ENCODE measurements at places on chromosomes 4 and X.

DNA sequence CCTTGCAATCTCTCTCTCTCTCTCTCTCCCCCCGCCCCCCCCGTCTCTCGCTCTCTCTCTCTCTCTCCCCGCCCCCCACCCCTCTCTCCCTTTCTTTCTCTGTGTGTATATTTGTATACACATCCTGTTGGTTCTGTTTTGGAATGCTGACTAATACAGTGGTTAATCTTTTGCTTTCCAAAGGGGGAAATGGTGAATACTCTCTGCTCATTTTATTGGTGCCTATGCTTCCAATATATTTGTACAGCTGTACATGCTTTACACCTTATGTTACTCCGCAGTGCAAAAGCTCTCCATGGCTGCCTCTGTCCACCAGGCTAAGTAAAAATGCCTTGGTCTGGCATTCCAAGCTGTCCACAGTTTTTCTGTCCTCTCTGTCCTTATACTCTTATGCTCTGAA is 158.8 kb downstream of the RBMX2 start:
- DNase-seq = peak; percentile 52

DNA sequence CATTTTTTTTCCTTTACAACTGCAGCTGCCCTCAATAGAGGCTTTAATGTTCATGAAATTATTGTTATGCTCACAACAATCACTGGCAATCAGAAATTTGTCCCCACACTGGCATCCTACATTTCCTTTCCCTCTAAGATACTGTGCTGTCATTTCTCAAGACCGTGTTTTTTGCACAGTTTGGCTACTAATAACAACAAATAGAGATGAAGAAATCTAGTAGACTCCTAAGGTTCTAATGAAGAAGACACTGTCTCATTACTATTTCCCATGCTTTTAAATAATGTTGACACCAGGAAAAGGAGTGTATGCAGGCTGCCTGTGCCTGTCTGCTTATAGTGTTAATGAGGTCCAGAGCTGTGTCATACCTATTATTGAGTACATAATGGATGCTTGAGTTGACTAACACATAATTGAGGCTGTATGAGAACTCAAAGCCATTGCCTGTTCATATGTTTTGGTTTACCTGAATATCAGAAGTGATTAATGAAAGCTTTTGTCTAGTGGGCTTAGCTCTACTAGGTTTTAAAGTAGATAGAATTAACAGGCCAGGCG is 1.5 kb upstream of the EIF4E start:
- DNase-seq = no peak

DNA sequence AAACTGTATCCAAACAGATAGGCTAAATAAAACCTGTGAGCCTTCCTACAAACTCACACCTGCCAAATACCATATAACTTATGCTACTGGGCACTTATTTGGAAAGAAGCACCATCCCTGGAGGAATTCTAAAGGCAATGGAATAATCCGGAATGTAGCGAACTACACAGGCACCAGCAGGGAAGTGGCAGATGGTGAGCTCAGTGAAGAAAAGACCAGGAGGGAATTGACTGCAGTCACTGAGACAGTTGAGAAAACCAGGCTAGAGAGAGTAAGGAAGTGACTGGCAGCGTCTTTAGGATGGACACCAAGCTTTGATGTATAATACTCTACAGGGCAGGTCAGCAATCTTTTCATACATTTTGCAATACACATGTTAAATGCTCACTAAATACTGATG is 16.3 kb downstream of the NDNF start:
- DNase-seq = no peak

GRCh38 chrX:115940888-115941332 is 229.6 kb upstream of the AGTR2 start:
- DNase-seq = no peak

DNA sequence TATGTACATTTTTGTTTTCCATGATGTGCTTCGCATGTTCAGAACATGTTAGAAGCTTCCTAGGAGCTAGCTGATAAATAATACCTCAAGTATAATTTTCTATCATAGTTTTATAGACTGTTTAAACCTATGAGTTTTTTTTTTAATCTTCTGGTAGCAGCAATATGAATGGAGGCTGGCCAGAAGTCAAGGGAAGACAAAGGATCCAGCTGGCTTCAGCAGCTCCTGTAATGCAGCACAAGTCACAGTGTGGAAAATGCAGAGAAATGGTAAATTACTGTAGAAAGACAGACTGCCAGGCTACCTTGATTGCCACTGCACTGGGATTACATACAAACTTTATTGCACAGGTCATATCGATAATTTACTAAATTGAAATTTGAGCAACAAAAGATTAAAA is 537.9 kb downstream of the IQCM start:
- no peak for DNase-seq

DNA sequence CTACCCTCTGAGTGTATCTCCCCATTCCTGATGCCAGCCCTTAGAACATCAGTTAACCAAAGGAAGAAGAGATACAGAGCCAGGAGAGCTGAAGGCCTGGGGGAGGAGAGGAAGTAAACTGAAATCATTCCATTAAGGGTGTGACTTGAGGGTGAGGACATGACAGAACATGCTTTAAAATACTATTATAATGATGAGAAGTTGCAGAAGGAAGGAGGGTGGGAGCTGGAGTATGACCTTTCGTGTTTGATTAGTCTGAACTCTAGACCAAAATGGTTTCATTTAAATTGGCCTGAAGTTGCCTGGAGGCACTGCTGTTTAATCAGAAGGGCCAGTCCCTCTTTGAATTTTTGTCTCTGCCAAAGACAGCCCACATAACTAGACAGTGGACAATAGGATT is 11.4 kb downstream of the INTS6L start:
- DNase-seq = no peak

GRCh38 chr4:2882341-2882740 is 38.7 kb downstream of the ADD1 start:
- no peak for DNase-seq

DNA sequence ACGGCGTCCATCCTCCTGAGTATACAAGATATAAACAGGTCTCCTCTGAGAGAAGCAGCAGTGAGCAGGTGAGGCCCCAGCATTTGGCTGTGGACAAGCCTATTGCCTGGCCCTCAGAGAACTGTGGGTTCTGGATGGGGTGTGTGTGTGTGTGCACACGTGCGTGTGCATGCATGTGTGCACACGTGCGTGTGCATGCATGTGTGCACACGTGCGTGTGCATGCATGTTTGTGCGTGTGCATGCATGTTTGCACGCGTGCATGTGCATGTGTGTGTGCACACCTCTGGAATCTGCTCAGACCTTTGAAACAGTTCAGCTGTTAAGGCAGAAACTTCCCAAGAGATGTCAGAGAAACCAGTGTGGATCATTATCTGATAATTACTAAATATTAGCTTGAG is 22.2 kb upstream of the FHL1 start:
- no peak for DNase-seq

DNA sequence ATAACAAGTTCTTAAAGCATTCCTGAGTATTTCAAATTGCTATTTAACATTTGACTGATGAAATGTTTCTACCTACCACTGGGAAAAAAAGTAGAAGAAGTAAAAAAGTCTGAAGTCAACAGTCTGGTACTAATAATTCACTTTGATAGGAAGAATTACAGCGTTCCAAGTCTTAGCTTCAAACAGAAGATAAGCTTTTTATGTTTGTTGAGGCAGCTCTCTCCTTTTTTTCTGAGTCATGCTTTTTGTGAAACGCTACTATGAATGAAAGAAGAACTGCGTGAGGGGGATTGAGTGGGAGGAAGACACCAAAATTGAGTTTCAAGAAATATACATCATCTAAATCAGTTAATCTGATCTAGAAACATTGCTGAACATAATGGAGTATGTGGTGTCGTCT is 13.0 kb upstream of the KDR start:
- no peak for DNase-seq

DNA sequence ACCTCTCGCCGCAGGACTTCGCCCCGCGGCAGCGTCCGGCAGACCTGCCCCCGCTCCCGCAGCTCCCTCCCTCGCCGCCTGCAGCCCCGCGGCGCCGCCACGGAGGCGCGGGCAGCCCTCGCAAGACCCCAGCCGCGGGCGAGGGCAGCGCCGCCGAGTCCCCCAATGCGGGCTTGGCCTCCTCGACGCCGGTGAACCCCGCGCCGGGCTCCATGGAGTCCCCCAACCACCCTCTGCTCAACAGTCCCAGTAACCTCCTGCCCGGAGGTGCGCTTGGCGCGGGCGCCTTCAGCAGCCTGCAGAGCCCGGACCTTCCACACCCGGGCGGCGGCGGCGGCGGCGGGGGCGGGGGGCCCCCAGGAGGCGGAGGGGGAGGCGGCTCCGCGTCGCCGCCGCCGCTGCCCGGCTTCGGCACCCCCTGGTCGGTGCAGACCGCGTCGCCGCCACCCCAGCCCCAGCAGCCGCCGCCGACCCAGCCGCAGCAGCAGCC is 1.2 kb downstream of the CPEB2 start:
- DNase-seq = peak; percentile 48

- DNase-seq = no peak
Measured at GRCh38 chr4:145824463-145824862, 114.2 kb downstream of the ZNF827 start.

DNA sequence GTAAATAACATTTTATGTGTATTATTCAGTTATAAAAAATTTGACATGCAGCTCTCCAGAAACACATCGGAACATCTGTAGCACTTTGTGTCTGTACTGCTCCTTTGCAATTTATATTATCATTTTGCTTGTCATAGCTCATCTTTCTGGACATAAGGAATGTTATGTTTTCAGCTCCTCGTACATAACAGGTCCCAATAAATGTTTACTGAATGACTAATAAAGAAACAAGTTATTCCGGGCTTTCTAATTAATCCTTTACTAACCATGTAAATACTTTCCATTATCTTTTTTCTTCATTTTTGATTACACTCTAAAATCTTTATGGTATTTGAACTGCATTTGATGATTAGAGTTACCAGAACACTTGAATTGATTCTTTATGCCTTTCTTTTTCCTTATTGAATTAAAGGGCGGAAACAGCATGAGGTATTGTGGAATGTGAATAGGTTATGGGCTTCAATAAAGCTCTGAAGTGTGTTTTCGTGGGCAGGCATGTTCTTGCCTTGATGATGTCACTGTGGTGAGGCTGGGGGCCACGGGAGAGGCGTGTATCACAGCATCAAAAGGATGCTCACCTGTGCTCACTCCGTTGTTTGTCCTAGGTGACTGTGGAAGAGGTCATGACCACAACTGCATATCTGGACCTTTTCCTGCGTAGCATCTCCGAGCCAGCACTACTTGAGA is 131.6 kb downstream of the GATB start:
- no peak for DNase-seq

DNA sequence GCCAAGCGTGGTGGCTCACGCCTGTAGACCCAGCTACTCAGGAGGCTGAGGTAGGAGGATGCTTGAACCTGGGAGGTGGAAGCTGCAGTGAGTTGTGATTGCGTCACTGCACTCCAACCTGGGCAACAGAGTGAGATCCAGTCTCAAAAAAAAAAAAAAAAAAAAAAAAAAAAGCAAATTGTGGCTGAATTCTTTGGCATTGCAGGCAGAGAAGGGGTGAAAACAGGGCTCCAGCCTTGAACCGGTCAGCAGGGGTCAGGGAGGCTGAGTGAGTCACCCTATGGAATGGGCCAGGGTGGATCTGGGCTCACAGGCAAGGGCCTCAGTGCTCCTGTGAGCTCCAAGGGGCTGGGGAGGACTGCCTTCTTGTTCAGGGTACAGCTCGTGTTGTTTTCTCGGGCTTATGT is 13.2 kb upstream of the FAM3A start:
- DNase-seq = no peak

- no peak for DNase-seq
Measured at GRCh38 chr4:38292529-38292928, 332.3 kb downstream of the PTTG2 start.

GRCh38 chr4:94598758-94599157 is 147.0 kb downstream of the PDLIM5 start:
- no peak for DNase-seq

- no peak for DNase-seq
Measured at GRCh38 chr4:183202523-183202922, 103.5 kb downstream of the WWC2 start.

- DNase-seq = no peak
Measured at GRCh38 chr4:104616401-104616820, 121.7 kb upstream of the CXXC4 start.

DNA sequence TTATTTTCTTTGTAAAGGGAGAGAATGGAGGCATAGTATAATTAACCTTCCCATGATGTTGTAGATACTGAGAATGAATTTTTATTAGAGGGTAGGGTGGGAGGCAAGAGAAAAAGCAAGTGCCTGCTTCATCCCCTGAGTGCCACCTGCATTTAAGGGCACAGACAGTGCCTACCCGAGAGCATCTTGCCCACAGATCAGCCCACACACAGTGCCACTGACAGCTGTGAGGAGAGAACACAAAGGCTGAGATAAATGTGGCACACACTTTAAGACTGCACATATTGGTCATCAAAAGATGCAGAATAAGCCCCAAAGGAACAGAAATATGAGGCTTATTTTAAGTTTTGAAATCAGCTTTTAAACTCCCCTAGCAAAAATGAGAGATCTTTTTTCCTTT is 250.8 kb downstream of the SLC39A8 start:
- DNase-seq = no peak

- no peak for DNase-seq
Measured at GRCh38 chr4:138542191-138542776, 300.1 kb upstream of the SLC7A11 start.

DNA sequence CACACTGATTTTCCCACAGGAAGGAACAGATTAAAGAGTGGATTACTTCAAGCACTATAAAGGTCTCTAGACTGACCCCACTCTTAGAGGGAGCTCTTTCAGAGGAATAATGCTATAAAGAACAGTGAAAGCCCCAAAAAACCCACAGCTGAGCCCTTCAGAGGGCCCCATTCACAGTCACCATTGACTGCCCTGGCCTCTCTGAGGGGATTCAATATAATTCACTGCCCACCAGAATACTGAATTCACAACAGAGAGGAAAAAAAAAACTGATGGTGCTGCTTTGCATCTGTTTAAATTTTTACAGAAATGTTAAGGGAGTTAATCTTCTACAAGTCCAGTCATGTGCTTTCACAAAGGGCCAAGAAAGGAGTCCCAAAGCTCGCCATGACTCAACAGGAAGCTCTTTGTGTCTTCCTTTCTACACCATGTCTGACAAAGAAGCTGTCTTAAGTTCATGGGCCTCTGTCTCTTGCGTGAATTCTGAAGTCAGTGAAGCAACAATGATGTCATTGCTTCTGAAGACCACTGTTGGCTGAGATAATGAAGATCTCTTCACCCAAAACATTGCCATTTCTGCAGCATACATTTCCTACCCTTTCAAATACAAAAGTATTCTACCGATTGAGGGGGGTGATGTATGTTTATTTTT is 174.9 kb downstream of the ADAMTS3 start:
- DNase-seq = no peak

- DNase-seq = no peak
Measured at GRCh38 chr4:127196655-127197352, 436.0 kb upstream of the INTU start.

GRCh38 chr4:82784681-82785610 is 13.7 kb downstream of the SCD5 start:
- DNase-seq = peak; percentile 86
